A549 treated with CORT108297 at 1 μM for 4 hours (cell line): ENCODE measurements at places on chromosomes 11 and 22. TPM values are rescaled to one million over a fixed set of nuclear protein-coding genes. Genes with fewer than 3 reads are reported as not detected.

The TRIM48 gene
- total RNA-seq, result not detected in 5 replicates

The DAGLA gene
- 4.1 to 6.3 TPM (median 6.2 TPM) in 5 replicates for total RNA-seq

The CLMP gene
- total RNA-seq, result 15.2 to 30.3 TPM (median 25.1 TPM) in 5 replicates

The PNPLA5 gene
- 0.03 to 0.07 TPM in 2 of 5 replicates, not detected in the others for total RNA-seq

The OR6T1 gene
- not detected in 5 replicates for total RNA-seq

The P2RX3 gene
- total RNA-seq, result 0.05 to 0.24 TPM (median 0.16 TPM) in 5 replicates

The OTOG gene
- total RNA-seq, result not detected in 5 replicates

The APOC3 gene
- total RNA-seq, result not detected in 5 replicates

The IGF2 gene
- total RNA-seq, result 1.5 to 2.9 TPM (median 2.8 TPM) in 5 replicates

The HYLS1 gene
- total RNA-seq, result 14.3 to 15.6 TPM (median 14.4 TPM) in 5 replicates

The RBMXL2 gene
- total RNA-seq, result not detected in 5 replicates

The TEX54 gene
- not detected in 5 replicates for total RNA-seq

The MUC6 gene
- total RNA-seq, result 0.01 to 0.02 TPM (median 0.01 TPM) in 3 of 5 replicates, not detected in the others

The P2RX6 gene
- 0.35 to 1.1 TPM (median 0.70 TPM) in 5 replicates for total RNA-seq
